ENCODE measurements at places on chromosomes 1 and 21.

GRCh38 chr1:35863881-35864625 lies 19.0 kb upstream of the AGO1 start:
- DNase-seq: no peak

DNA sequence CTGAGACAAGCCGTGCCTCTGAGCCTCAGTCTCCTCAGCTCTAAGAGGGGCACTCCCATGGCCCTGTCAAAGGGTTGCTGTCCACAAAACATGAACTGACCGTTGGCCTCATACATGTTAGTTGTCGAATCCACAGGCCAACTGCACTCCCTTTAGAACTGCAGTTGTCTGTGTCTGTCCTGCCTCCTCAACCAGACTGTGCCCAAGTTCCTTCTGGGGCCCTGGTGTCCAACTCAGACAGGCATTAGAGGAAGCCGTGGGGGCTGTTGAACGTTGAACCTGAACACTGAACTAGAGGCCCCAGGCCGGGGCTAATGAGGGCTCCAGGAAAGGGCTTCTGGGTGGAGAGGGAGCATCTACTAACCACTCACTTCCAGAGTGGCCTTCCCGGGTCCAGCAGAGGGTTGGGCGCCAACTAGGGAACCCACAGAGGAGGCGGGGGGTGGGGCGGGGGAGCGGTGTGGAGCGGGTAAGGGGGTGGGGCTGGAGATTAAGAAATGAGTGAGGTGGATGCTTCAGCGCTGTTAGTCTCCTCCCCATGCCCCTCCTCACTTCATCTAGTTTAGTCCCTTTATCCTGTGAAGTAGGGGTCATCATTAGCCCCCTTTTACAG lies at the start of gene RAB42:
Gene RAB42, plus strand, starts transcription at position 558 of the 613 bp plus-strand sequence. CDS start 247 bp downstream, outside the sequence.
- DNase-seq: no peak

GRCh38 chr1:11704194-11704529 lies 12.7 kb downstream of the DRAXIN start:
- no peak for DNase-seq

DNA sequence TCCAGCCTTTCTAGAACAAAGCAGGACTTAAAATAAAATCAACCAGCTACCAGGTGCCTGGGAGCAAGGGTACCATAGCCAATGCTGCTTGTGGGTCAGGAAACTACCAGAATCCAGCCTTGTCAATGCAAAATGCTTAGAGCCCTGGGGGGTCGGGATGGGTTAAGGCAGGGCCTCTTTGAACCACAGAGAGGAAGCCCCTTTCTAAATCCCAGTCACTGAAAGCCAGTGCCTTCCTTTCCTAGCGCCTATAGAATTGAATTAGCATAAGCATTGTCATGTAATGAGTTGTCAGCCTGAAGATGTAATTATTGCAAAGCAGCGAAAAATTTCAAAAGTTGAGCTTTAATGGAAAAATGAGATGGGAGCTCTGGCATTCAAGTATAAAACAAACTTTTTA lies 176.6 kb upstream of the DAB1 start:
- DNase-seq: no peak

- DNase-seq: peak; percentile 43
Observed at GRCh38 chr1:22529901-22530621, 33.2 kb upstream of the EPHA8 start.

DNA sequence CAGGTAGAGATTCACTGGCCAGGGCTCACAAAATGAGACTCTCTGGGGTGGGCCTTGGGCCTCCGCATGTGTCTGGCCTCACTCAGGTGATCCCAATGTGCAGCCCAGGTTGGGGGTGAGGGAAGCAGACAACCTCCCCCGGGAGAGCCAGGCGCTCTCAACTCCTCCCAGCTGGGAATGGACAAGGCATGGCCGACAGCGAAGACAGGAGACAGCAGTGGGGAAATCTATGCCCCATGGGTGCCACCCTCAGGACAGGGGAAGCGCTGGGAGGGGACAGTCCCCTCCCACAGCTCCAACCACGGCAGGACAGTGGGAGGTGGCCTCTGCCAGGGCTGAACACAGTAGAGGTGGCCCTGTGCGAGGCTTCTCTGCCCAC lies 47.7 kb downstream of the PRDM15 start:
- DNase-seq: no peak

- no peak for DNase-seq
Observed at GRCh38 chr21:22019766-22020165, 1021.6 kb downstream of the NCAM2 start.

DNA sequence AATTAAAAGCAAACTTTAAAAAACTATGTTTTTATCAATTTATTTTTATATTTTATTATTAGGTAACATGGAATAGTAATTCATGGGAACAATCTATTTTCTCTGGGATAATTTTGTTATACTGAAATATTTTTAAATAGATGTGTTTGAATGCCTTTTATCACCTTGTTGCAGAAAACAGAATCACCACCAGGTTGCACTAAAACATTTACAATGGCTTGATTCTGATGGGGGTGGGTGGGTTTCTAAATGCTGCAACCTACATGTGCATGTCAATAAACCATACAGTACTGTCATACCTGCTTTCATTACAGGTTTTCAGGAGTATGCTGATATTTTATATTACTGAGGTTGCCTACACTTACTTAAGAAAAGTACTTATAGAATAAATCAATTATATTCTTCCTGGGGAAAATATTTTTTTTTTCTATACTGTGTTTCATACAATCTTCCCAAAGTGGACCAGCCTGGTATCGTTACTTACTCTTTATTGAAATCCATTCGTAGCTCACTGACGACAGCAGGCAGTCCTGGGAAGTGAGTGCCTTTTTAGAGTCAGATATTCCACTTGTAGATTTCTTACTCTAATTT lies 132.8 kb downstream of the PTPRC start:
- DNase-seq: peak; percentile 85

- no peak for DNase-seq
Observed at GRCh38 chr1:42733415-42734200, 6.4 kb downstream of the CLDN19 start.

DNA sequence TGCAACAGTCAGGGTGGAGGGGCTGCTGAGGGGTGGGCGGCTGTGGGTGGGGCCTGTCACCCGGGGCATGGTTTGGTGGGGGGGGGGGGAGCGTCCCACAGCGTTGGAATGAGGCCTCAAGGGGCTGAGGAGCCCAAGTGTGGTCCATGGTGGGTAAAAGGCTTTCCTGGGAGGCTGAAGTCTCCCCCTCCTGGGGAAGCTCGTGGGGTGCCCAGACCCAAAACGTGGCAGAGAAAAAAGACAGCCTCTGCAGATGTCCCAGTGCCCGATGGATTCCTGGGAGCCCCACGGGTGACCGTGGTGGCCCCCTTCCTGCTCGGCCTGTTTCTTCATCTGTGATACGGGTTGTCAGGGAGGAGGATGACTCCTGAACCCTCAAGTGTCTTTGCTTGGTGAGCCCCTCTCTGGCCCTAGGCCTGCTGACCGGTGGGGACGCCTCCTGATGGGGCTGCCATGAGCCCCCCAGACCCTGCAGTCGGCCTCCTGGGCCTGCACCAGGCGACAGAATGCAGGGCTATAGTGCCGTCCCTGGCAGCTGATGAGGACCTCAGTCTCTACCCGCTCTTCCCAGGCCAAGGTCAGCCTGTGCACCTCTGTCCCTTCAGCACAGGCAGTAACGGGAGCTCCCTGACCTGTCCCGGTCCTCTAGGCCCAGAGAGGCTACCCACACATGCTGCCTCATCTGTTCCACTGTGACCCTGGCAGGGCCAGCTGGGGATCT lies 1.1 kb downstream of the OBSCN start:
- no peak for DNase-seq

DNA sequence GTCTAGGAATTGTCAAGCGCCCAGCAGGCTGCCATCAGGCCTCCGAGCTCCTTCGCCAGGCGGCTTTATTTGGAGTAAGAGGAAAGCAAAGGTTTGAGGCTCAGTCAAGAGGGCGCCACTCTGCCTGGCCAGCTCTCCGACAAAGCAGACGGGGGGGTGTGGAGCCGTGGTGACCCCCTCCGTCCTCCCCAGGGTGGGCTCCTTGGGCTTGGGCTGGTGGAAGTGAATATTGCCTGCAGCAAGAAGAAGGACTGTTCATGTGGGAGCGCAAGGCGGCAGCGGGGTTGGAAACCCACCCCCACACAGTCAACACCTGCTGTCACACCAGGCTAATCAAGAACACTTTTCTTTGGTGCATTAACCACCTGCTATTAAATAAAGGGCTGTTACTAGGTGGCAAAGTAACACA lies 14.6 kb downstream of the EPHX1 start:
- no peak for DNase-seq

- DNase-seq: no peak
Observed at GRCh38 chr1:192615055-192615454, 20.9 kb upstream of the RGS13 start.

- peak; percentile 11 for DNase-seq
Observed at GRCh38 chr1:225318706-225319575, 108.9 kb downstream of the LBR start.

GRCh38 chr1:165376041-165376810 lies 19.7 kb upstream of the LMX1A start:
- DNase-seq: peak; percentile 87

DNA sequence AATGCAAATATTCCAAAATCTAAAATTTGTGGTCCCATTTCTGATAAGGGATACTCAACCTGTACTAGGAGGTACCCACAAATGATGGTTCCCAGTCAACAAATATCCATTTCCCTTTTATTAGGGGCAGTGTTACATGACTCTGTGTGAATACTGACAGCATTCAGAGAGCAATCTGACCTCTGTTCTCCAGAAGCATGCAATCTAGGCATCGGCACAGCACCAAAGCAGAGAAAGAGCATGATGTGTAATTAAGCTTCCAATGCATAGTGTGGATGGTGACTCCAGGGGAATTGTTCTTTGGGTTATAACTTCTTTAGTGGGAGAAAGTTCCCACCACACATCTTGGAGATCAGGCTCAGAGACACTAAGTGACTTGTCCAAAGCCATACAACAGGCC lies 71.6 kb downstream of the ELAVL4 start:
- DNase-seq: no peak

DNA sequence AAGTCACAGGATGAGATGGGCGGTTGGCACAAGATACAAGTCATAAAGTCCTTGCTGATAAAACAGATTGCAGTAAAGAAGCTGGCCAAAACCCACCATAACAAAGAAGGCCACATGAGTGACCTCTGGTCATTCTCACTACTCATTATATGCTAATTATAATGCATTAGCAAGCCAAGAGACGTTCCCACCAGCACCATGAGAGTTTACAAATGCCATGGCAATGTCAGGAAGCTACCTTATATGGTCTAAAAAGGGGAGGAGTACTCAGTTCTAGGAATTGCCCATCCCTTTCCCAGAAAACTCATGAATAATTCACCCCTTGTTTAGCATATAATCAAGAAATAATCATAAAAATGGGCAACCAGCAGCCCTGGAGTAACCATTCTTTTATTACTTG lies 74.9 kb upstream of the APP start:
- DNase-seq: no peak

GRCh38 chr1:167251472-167251871 lies 30.8 kb downstream of the POU2F1 start:
- DNase-seq: no peak

- DNase-seq: peak; percentile 53
Observed at GRCh38 chr1:204967451-204967850, 75.6 kb upstream of the CNTN2 start.

GRCh38 chr21:28269173-28269572 lies 723.5 kb downstream of the LTN1 start:
- DNase-seq: no peak

GRCh38 chr1:70727886-70728489 lies 316.9 kb downstream of the CTH start:
- no peak for DNase-seq

DNA sequence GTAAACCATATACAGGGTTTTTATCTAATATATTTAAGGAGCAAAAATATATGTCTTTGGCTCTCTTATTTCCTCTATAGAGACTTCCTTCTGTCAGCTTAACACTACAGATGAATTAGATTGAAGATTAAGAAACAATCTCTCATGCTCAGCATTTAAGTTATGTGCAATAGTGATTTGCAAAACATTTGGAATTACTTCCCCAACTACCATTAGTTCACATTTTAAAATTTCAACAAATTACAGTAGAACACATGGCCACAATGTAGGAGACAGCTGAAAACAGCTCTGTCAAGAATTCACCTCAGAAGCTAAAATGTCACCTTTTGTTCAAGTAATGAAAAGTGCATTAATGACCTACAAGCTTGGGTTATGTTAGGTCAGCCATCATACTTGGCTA lies 177.9 kb downstream of the EIF4G3 start:
- no peak for DNase-seq

GRCh38 chr21:41745971-41746743 lies 20.7 kb downstream of the RIPK4 start:
- DNase-seq: no peak

GRCh38 chr21:42873096-42873495 lies 6.2 kb downstream of the WDR4 start:
- no peak for DNase-seq

DNA sequence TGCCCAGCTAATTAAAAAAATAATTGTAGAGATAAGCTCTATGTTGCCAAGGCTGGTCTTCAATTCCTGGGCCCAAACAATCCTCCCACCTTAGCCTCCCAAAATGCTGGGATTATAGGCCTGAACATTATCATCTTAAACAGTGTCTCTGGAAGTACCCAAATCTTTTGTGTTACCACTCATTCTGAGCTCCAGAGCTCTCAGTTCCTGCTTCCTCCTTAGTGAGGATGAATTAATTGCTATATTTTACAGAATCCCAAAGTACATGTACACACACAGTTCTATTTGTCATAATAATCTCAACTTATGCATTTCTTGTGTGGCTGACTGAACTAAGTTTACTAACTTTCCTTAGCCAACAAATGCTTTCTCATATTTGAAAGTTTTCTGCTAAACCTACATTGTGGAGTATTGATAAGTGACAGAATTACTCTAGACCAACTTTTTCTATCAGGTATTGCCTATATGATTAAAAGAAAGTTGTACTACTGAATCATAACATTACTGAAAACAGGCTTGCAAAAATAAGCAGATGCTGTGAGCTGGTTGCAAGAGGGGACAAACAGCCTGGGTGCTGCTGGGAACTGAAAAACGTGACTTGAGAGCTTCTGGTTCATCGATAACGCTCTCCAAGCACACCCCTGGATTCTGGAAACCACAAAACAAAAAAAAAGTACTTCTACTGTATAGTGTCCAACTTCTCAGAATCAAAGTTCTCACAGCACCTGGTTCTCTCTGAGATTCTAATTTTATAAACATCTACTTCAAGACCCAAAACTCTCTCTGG lies 15.3 kb downstream of the VAV3 start:
- DNase-seq: no peak

DNA sequence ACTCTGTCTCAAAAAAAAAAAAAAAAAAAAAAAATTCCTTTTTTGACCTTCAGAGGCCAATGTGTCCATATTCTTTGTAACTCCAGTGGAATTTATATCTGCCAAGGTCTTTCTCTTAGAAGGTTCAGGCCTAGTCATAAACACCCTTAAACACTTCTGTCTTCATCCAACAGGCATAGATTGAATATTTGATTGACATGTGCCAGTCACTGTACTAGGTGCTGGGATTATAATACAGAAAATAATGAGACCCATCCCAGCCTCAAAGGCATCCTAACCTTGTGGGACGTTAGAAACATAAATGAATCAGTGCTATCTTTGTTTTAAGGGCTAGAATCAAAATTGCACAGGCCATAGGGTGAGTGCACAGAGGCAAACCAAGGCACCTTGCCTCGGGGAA lies 62.9 kb upstream of the SERBP1 start:
- DNase-seq: no peak

GRCh38 chr1:58720680-58721079 lies 20.8 kb upstream of the MYSM1 start:
- DNase-seq: no peak

GRCh38 chr1:62728963-62729362 lies 40.8 kb upstream of the DOCK7 start:
- no peak for DNase-seq
